ENCODE measurements at places on chromosomes 1 and 21. TPM values are rescaled to one million over a fixed set of nuclear protein-coding genes. Genes with fewer than 3 reads are reported as not detected.

Gene LPAR3
- 3.7 TPM for total RNA-seq

Gene PRAMEF10
- total RNA-seq, result not detected

Gene PTPN14
- 21.0 TPM for total RNA-seq

Gene VHLL
- total RNA-seq, result not detected

Gene ETV3L
- total RNA-seq, result not detected

Gene CHRM3
- total RNA-seq, result not detected

Gene RPTN
- not detected for total RNA-seq

Gene NID1
- total RNA-seq, result 295 TPM

Gene ANKRD13C
- total RNA-seq, result 15.6 TPM

Gene LAMTOR5
- 155 TPM for total RNA-seq

Gene ERG
- total RNA-seq, result not detected

Gene HPCAL4
- total RNA-seq, result not detected

Gene FAM177B
- not detected for total RNA-seq

Gene FAM110D
- not detected for total RNA-seq

Gene OLIG2
- total RNA-seq, result not detected

Gene FAM72C
- total RNA-seq, result 2.5 TPM

Gene CA6
- total RNA-seq, result not detected

Gene KLF17
- not detected for total RNA-seq

Gene ERO1B
- 0.29 TPM for total RNA-seq

Gene CYP4B1
- total RNA-seq, result not detected

Gene TEX38
- not detected for total RNA-seq

Gene RIIAD1
- not detected for total RNA-seq

Gene EFNA1
- total RNA-seq, result not detected
